ENCODE measurements at places on chromosomes 4 and X.

- no peak for DNase-seq
Measured at GRCh38 chr4:26144526-26145155, 176.2 kb upstream of the RBPJ start.

DNA sequence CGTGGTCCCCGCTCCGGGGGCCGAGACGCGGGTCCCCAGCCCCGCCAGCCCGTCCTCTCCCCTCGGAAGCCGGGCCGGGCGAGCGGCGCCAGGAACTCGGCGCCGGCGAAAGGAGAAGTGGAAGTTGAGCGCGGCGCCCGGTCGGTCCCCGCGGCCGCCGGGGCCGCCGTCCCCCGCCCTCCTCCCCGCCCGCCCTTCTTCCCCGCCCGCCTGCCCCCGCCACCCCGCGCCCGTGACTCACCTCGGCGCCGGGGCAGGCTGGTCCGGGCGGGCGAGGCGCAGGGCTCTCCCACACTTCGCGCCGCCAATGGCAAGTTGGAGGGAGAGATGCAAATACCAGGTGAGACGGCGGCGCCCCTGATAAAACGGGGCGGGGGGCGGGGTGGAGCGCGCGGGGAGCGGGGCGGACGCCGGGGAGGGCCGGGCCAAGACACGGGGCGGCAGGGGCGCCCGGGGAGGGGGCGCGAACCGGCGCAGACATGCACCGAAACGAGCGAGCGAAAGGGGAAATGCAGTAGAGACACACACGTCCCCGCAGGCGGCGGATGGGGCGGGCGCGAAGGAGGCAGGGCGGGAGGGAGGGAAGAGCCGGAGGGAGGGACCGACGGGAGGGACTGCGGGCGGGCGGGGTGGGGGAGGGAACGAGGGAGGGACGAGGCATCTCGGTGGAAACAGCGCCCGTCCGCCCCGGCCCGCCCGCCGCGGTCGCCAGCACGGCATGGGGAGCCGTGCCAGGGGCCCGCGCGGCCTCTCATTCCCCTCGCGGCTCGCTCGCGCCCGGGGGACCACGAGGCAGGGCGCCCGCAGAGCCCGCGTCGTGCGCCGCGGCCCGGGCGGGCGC is at the start of gene ELF4:
Gene ELF4, minus strand, starts transcription at position 119 of the 841 bp plus-strand sequence. CDS start 29,167 bp downstream, outside the sequence.
- no peak for DNase-seq

- DNase-seq, result no peak
Measured at GRCh38 chrX:120736989-120737388, 107.1 kb upstream of the C1GALT1C1 start.

- no peak for DNase-seq
Measured at GRCh38 chrX:14361435-14361834, 167.9 kb upstream of the GLRA2 start.
